ENCODE measurements at places on chromosomes 6 and 20.

DNA sequence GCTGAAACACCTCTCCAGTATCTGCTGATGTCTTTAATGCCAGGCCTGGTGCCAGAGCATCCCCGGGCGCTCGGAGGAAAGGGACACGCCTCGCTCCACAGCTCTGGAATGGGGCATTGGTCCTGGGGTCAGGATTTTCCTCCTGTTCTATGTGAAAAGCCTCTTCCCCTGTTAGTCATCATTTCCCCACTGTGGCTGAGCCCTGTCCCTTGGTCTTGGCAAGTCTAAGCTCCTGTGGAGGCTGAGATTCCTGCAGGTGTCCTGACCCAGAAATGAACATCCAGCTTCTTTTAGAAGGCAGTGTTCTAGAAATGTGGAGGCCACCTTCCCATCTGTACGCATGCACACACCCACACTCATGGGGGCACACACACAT is 19.4 kb downstream of the SYNDIG1 start:
- no peak for DNase-seq

GRCh38 chr6:140001821-140002341 is 627.4 kb upstream of the CITED2 start:
- no peak for DNase-seq

DNA sequence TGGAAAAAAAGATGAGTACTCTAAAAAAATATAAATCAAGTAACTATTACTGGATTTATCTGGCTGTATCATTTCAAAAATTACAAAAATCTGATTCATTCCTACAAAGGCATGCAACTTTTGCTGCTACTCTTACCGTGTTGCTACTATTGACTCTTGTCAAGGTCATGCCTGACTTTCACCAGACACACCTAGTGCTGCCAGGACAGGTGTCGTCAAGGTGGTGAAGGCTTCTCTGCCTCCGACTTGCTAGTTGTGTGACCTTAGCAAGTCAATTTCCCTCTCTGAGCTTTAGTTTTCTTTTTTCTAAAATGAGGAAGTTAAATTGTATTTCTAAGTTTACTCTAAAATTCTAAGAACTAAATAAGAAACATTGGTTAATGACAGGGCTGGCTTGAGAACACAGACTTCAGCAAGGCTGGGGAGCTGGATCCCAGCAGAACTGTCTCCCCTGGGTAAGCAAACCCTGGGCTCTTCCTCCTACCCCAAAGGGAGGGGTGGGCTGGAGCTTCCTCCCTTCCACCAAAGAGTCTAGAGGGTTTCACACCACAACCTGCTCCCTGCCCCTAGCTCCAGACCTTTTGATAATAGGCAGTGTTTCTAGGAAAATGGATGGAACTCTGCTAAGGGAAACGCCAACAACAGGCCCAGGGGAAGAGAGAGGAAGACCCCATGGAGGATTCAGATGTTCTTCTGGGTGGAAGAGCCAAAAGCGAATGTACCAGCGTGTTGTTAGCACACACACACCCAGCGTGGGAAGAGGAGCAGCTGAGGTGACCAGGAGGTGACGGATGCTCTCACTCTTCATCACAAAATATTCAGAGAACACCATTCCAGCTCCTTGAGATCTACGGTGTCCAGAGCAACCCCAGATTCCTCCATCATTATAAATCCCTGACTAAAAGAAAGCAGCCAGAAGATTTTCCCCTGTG is 47.9 kb upstream of the CITED2 start:
- no peak for DNase-seq

GRCh38 chr20:62241506-62241905 is 3.2 kb downstream of the OSBPL2 start:
- DNase-seq: no peak

DNA sequence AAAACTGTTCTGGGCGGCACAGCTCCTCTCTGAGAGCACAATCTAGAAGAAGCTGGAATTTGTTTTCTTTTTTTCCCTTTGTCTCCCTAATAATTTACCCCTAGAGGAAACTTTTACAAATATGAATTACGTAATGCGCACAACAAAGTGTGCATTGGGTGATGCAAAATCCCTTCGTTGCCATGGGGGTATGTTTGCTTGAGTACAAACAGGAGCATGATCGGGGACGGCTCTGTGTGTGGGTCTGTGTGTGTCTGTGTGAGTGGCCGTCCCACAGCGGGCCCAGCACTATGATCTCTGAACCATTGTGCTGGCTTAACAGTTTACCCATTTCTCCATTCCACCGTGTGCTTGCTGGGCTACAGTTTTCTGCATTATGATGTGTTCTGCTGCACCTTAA is 278.2 kb downstream of the CDC5L start:
- DNase-seq: no peak

GRCh38 chr6:16258709-16259075 is 20.3 kb downstream of the GMPR start:
- no peak for DNase-seq

DNA sequence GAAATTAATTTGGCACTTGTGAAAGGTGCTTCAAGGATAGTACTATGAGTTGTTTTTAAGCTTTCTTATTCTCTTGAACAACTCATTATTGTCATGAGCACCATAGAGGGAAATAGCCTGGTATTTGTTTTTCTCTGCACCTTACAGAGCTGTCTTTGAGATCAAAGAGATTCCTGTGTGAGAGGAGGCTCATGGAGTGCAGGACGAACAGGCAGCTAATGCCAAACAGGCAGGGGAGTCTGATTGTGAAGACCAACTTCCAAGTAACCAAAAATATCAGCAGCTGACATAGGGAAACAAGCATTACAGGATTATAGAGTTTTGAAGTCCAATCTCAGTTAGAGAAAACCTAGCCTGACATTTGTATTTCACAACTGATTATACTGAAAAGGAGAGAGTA is 110.6 kb upstream of the TENT5A start:
- no peak for DNase-seq

- no peak for DNase-seq
Observed at GRCh38 chr20:40848526-40848925, 159.5 kb upstream of the MAFB start.

- DNase-seq: no peak
Observed at GRCh38 chr6:150723857-150724256, 124.2 kb downstream of the PLEKHG1 start.

DNA sequence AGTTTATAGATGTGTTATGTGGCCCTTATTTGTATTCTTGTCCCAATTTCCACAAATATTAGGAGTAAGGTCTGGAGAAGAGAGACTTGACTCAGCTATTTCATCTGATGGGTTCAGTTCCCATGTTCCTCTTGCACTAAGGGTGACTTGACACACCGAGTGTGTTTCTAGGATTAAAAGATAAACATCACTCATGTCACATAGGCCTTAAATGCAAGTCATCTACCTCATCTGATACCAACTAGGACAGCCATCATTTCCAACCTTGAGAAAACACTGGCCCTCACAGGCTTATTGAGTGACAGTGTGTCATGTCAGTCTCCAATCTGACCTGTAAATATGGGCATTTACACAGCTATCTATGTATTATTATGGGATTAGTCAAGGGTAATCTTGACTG is 53.0 kb upstream of the ADGRF5 start:
- DNase-seq: no peak

- peak; percentile 90 for DNase-seq
Observed at GRCh38 chr6:26234421-26235301, 130.3 kb upstream of the BTN3A2 start.

- no peak for DNase-seq
Observed at GRCh38 chr20:9532069-9532838, 17.9 kb downstream of the LAMP5 start.

DNA sequence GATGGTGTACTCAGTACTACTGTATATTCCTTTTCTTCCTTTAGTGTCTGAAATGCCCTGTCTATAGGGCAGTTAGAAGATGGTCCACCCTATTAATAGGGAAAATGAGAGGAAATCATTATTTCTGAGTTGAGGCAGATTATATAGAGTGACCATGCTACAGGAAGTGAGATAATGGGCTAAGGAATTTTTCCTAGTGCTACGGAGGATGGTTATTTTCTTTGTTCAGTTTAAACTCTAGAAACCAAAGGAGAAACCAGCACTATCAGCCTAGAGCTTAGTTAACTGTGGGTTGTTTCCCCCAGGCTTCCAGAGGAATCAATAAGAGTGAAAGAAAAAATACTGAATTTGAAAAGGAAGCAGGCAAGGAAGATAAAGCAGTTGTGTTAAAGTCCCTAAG is 474 bp downstream of the TSBP1 start:
- no peak for DNase-seq

- DNase-seq: no peak
Observed at GRCh38 chr6:56158571-56158970, 88.8 kb downstream of the COL21A1 start.

- DNase-seq: no peak
Observed at GRCh38 chr6:134589512-134589911, 271.6 kb upstream of the SGK1 start.

DNA sequence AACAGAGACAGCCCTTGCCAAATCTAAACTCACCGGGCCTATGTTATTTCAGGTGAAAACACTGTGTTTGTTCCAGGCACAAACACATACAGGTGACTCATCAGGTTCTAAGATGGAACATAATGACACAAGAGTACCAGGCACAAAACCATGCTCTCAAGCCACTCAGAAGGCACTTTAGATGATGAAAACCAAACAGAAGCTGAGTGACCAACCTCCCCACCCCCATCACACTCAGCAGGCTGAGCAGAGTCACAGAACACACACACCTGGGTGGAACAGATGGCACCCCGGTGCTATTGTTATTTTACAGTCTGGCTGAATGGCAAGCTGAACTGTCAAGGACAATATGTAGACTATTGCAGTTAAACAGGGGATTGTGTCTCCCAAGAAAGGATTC is 20.6 kb upstream of the NKX2-2 start:
- DNase-seq: no peak

DNA sequence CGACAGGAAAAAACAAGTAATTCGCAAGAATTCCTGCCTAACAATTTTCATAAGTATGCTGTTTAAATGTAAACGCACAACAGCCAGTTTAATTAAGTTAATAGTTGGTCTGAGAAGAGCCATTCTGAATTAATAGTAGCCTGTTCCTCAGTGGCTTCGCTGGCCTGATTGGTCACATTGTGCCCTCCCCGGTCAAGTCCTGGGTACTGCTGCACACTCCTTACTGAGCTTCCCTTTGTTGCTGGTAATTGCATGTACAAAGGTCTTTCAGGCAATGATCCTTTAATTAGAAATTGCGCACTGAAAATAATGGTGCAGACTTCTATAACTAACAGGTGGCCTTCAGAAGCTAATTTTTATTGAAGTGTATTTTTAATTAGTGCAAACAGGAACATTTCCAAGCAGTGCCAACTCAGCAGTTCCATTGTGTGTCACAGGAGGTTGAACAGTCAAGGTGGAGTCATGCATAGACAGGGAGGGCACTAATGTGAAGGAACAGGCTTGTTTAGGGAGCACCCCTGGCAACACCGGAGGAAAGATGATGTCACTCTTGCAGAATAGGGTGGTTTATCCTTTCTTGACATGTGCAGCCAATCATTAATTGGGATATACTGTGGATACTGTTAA is 92.6 kb upstream of the SLC22A23 start:
- no peak for DNase-seq

GRCh38 chr6:52574709-52575501 is 2.0 kb downstream of the TRAM2 start:
- DNase-seq: peak; percentile 77

DNA sequence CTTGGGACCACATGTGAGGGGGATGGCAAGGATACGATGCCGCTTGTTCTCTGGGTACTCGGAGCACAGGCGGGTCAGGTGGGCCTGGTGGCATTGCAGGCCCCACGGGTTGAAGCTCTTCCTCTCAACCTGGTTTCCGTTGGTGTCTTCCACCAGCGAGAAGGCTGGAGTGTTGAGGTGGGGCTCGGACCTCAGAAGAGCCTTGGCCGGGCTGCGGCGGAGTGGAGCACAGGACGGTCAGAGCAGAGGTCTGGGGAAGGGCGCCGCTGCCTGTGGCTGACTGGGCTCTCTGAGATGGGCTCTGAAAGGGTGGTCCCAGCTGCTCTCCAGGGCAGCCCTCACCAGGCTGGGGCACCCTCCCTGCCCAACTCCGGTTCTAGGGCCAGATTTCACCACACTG is 15.2 kb upstream of the UQCC2 start:
- DNase-seq: no peak

GRCh38 chr6:150142670-150143515 is at the start of gene PPP1R14C:
PPP1R14C (plus strand) TSS chr6:150143044; CDS start chr6:150143193, 149 bp downstream.
- DNase-seq: no peak

Measured in DND-41 (cell line).